A549 treated with AZD2906 at 1 μM for 4 hours (cell line): ENCODE measurements at places on chromosomes 4 and X. TPM values are rescaled to one million over a fixed set of nuclear protein-coding genes. Genes with fewer than 3 reads are reported as not detected.

MGST2 gene
- 44.5 to 52.6 TPM (median 49.1 TPM) in 5 replicates for total RNA-seq

PIM2 gene
- total RNA-seq: 8.2 to 9.9 TPM (median 9.0 TPM) in 5 replicates

CFP gene
- 0.24 to 0.71 TPM (median 0.53 TPM) in 5 replicates for total RNA-seq

ZNF185 gene
- total RNA-seq: 6.8 to 7.5 TPM (median 7.1 TPM) in 5 replicates

SLC49A3 gene
- total RNA-seq: 0.13 to 0.31 TPM (median 0.18 TPM) in 5 replicates

ZIC3 gene
- total RNA-seq: not detected in 5 replicates

TCP11X1 gene
- total RNA-seq: not detected in 5 replicates

TEX13C gene
- total RNA-seq: not detected in 5 replicates

SPANXC gene
- 0.45 to 0.97 TPM (median 0.46 TPM) in 3 of 5 replicates, not detected in the others for total RNA-seq

FAM133A gene
- total RNA-seq: 0.64 to 1.0 TPM (median 0.77 TPM) in 5 replicates

AMBN gene
- total RNA-seq: not detected in 5 replicates

XPNPEP2 gene
- total RNA-seq: not detected in 5 replicates

GLOD5 gene
- total RNA-seq: not detected in 5 replicates

SOWAHB gene
- 0.02 to 0.05 TPM (median 0.03 TPM) in 5 replicates for total RNA-seq

WAS gene
- 0.22 to 0.52 TPM (median 0.32 TPM) in 5 replicates for total RNA-seq

RAB28 gene
- total RNA-seq: 8.5 to 9.5 TPM (median 9.3 TPM) in 5 replicates

XKRX gene
- 0.73 to 0.94 TPM (median 0.91 TPM) in 5 replicates for total RNA-seq

PCDH19 gene
- total RNA-seq: 0.02 to 0.05 TPM (median 0.03 TPM) in 5 replicates

HSFX4 gene
- 0.11 to 0.17 TPM in 2 of 5 replicates, not detected in the others for total RNA-seq

MAGEB10 gene
- total RNA-seq: not detected in 5 replicates

PNMA6F gene
- not detected in 5 replicates for total RNA-seq

DMRTC1B gene
- 0.17 TPM in 1 of 5 replicates, not detected in the others for total RNA-seq

H2BW2 gene
- not detected in 5 replicates for total RNA-seq
